ENCODE measurements at places on chromosomes 6 and 20.

GRCh38 chr20:1831606-1832005 lies 63.6 kb upstream of the SIRPA start:
- DNase-seq: no peak

DNA sequence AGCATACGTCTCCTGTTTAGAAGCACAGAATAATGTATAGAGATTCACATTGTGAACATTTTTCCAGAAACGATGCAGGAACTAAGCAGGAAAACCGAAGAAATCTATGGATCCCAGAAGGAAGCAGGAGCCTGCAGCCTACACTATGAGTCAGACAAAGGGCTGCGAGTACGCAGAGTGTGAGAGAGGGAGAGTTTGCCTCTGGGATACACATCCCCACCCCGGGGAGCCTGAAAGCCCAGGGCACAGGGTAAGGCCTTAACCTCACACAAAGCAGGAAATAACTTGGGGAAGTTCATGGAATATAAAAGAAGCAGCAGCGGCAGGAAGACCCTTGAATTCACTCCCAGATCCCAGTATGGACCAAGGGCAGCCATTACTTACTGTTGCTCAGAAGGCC lies 842.1 kb upstream of the MANEA start:
- DNase-seq: no peak

- DNase-seq: no peak
These were observed 72.8 kb downstream of the RTN4IP1 start for GRCh38 chr6:106556368-106556960.

DNA sequence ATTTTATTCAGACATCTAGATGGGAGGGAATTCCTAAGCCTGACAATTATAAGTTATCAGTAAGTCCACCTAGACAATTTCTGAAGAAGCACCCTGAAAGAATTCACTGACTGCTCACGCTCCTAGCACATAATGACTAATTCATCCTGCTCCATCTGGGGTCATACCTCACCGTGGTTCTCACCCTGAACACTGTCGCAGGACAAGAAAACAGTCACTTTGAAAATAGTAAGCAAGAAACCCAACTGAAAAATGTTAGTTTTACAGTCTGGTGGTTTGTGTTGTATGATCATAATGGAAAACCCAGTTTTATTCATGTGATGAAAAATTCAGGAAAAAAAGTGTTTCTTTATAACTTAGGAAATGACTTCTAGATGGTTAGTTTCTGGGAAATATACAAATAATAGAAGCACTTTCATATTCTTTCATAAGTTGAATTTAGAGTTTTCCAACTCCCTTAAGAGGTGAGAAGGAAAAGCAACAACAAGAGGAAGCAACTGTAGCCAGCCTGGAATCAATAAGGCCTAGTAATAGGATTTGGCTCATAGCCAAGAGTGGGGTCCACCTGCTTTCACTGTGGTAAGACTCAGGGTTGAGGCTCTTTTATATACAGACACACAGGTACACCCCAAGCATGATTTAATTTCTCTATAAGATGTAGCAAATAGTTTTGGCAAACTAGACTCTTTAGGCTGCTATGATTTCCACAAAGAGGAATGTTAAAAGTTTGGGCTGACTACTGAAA lies 94.1 kb downstream of the HIVEP2 start:
- peak; percentile 32 for DNase-seq

DNA sequence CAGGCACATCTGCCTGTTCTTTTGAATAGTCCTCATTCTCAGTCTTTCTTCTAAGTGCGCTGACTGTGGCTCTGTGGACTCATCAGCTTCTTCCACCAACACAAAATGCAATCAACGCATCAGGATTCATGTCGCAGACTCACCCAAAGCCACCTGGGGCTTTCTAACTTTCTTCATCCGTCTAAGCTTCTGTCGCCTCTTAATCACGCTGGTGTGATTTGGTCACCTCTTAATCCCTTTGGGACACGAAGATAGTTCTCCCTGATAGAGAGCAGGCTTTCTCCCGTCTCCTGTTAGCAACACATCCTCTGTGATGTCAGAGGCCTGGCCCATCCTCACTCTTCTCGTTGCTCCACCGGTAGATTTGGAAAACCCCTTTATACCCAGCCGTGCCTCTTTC lies 78.0 kb upstream of the FOXQ1 start:
- no peak for DNase-seq

Measured in NCI-H524 (cell line).